AG20443 (cell line): ENCODE measurements at places on chromosomes 11 and 22.
A peak's percentile ranks its signal among the peaks of the same experiment; 100 is the strongest.

GRCh38 chr22:33569559-33569958, 350.7 kb downstream of the LARGE1 start:
- no peak for DNase-seq

- DNase-seq, result no peak
Observed at GRCh38 chr11:65159012-65159411, 11.0 kb upstream of the SPDYC start.

DNA sequence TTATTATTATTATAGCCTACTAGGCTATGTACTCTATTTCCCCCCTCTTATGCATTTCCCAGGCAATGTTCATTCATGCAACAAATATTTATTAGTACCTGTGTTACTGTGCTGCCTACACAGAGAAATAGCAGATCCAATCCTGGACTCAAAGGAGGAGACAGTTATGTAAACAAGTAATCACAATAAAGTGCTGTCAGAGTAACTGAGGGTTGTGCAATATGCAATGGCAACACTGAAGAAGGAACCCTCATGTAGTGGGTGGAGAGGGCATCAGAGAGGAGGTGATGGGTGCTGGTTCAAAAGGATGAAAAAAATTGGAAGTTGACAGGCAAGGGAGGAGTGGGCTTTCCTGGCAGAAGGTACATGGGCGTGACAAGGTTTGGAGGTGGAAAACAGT, 886 bp upstream of the P4HA3 start:
- DNase-seq, result no peak

DNA sequence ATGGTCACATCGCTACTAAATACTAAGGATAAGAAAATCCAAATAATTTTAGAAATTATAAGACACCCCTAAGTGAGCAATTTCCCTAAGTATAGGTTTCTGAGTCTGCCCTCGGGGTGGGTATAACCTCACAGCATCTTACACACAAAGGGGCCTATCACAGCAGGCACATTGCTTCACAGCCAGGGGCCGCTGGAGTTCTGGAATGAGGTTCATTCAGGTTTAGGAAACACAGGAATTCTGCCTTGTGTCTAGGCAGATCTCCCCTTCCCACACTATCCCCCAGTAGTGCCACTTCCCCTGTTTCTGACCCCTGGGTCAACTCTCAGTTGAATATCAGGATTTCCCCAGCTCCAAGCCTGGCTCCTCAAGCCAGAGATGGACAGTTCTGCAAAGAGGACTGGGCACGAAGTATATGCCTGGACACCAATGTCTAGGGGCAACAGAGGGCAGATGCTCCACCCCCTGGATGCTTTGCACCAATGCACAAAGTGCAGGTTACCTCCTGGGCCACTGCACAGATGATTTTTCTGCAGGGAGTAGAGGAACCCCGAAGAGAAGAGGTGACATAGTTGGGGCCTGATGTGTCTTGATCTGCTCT, 11.4 kb downstream of the TUBA8 start:
- DNase-seq, result no peak

GRCh38 chr22:19182472-19183157, 4.1 kb upstream of the SLC25A1 start:
- DNase-seq, result no peak

DNA sequence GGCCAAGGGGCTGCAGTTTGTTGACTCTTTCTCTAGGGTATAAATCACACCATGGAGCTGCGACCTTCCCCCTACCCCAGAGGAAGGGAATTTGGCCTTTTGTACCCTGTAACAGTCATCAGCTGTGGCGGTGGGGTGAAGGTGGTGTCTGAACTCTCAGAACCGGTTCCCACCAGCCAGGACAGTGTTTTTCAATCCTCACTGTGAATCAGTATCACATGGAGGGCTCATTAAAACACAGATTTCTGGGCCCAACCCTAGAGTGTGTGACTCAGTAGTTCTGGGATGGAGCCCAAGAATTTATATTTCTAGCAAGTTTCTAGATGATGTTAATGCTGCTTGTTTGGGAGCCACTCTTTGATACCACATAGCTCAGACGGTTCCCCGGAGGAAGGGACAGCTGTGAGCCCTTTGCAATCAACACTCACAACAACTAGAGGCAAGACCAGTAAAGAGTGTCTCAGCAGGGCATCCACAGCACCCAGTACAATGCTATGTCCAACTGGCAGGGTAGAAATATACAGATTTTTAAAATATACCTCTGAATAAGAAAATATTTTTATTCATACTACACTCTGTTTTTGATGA, 43.9 kb upstream of the FAT3 start:
- peak; percentile 40 for DNase-seq

GRCh38 chr11:63672156-63672463, 934 bp upstream of the ATL3 start:
- no peak for DNase-seq

DNA sequence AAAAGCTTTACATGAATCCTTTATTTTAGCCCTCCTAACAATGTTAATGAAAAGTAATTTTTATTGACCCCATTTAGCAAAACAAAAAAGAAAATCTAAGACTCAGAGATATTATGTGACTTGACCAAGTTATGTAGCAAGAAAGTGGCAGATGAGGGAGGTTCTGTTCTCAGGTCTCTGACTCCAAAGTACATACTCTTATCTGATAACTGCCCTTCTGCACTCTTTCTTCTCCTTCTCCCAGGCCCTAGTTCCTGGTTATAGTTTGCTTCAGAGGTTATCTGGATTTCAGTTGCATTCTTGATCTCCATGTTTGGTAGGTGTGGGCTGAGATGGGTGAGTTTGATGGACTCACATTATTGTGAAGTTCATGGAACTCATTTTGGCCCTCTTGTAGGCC, 4.5 kb downstream of the OR9Q2 start:
- DNase-seq, result no peak

GRCh38 chr11:117097389-117098268, 599 bp downstream of the SIK3 start:
- DNase-seq, result peak; percentile 46

- DNase-seq, result no peak
Observed at GRCh38 chr11:64088162-64089026, 52.7 kb downstream of the FLRT1 start.

DNA sequence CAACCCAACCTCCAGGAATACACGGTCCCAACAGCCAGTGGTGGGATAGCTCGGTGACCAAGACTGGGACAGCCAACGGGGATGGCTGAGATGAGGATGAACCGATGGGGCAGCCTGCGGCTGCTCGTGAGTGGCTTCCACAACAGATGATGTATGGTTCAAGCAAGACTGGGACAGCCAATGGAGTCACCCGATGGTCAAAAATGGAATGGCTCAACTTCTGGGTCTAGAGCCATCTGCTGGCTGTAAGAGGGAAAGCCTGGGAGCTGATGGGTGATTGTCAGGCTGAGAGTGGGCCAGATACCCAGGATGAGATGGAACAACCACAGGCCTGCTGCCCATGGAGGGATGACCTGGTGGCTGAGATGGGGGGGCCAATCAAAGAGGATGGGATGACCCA, 35.5 kb downstream of the SYT7 start:
- no peak for DNase-seq
